ENCODE measurements at places on chromosomes 7 and 10.

DNA sequence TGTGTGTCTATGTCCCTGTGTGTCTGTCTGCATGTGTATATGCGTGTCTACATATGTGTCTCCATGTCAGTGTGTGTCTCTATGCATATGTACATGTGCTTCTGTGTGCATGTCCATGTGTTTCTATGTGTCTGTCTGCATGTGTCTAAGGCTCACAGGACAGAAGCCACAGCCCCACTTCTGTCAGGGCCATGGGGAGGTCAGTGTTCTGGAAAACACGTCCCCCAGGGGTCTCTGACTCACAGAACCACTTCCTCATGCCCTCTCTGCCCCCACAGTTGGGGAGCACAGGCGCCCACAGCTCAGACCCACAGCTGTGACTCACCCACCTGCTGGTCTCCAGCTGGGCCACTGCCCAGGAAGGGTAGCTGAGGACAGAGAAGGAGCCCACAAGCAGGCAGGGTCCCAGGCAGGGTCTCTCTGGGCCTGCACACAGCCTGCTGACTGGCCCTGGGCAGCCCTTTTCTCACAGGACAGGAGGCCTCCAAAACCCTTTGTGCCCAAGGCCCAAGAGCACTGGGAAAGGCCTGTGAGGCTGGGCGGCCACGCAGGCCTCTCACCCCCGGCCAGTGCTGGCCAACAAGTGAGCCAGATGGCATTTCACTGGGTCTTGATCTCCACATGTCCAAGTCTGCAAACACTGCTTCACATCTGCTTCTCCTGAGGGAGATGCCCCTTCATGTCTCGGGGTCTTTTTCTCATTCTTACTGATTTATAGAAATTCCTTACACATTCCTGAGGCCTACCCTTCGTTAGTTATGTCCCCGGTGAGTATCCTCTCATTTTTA, 102.9 kb upstream of the FAM20C start:
- DNase-seq, result no peak

GRCh38 chr7:80481196-80481884, 30.5 kb downstream of the GNAT3 start:
- no peak for DNase-seq

- no peak for DNase-seq
These were observed 442 bp downstream of the CYP26C1 start for GRCh38 chr10:93060887-93061593.

DNA sequence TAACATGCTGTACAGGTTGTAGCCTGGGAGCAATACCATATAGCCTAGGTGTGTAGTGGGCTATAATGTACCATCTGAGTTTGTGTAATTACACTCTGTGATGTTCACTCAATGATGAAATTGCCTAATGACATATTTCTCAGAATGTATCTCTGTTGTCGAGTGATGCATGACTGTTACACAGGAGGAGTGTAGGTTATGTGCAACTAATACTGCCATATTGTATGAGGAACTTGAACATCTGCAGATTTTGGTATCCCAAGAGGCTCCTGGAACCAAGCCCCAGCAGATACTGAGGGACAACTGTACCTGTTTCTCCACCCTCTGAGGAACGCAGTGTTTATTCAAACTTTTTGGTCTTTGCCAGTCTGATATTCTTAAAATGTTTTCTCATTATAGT, 38.6 kb downstream of the NACAD start:
- DNase-seq, result no peak

DNA sequence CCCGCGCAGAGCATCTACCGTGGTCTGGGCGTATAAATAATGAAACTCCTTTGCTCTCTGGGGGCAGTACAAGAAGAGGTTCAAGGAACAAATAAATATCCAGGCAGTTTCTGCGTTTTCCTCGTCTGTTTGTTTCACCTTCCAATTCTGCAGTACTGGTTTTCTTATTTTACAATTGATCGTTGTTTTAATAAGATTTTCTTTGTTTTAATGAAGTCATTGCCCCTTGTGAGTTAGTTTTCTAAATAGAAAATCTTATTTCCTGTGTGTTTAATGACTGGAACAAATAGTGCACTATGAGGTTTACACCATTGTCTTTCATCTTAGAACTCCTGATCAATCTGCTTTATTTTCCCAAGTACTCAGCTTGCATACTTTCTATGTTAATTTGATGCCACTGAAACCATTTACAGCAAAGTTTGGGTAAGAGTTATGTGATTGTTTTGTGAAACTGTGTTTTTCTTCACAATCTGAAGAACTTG, 1.2 kb downstream of the PLEKHA1 start:
- no peak for DNase-seq

DNA sequence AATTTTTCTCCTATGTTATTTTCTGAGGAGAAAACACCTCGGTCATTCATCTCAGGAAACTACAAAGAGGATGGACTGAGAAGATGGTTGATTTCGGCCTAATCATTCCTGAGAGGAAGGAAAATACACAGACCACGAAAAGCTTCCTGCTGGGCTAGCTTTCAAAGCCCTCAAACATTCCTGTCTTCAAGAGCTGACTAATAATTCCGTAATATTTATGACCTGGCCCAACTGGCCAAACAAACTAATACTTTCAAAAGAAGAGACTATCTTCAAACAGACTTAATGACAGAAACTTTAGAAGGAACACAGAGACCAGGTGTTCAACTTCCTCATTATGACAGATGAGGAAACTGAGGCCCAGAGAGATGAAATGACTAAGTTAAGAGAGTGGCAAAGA, 215.1 kb upstream of the FRMD4A start:
- no peak for DNase-seq

DNA sequence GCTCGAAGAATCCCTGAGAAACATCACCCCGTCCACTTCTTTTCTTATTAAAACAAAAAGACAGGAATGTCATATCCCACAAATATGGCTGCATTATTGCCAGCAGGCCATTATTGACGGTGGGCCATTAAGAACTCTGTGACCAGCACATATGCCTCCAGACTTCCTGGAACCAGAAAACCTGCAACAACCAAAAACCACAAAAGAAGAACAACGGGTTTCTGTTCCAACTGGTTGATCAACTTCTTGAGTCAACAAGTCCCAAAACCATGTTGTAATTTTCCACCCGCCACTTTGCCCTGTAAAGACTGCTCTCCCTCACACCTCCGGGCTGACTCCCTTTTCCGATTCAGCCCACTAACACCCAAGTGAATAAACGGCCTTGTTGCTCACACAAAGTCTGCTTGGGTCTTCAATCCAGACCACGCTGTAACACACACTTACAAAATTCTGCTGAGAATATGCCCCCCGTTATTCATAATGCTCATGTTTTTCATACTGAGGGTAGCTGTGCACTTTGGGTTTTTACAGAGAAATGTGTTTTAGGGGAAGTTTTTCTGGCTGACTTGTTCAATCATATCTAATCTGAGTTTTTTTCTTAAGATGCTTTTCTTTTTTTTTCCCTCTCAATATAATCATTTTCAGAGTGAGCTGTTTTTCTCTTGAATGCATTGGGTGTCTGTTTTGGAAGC, 20.7 kb downstream of the ZNF107 start:
- no peak for DNase-seq

GRCh38 chr7:5497295-5498103, 73.9 kb upstream of the TNRC18 start:
- DNase-seq, result no peak

GRCh38 chr7:141712603-141713255, 4.6 kb downstream of the WEE2 start:
- DNase-seq, result no peak

DNA sequence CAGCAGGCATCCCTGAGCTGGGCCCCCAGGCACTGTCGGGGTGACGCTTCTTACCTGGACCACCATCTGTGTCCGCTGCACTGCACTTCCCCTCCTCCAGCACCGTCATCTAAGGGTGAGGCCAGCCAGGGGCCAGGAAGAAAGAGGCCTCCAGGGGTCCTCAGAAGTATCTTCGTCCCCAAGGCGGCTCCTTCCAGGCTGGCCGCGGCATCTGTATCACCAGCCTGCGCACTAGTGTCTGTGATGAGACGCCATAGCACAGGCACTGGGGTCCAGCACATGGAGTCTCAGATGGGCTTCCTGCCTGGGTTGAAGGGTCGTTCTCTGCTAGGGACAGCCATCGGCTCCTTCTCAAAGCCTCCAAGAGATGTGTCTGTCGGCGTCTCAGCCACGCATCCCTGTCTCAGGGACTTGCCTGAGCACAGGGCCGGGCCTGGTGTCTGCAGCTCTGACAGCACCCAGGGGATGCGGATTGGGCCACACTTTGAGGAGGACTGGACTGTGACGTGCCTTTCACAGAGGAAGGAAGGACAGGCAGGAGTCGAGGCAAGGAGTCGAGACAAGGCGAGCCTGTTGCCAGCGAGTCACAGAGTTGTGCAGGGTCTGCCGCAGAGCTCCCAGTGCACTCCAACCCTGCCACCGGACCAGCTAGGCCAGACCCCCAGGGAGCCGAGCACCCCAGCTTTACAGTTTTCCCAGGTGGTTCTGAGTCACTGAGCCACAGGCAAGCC, 101.5 kb upstream of the DIP2C start:
- no peak for DNase-seq

GRCh38 chr7:73565675-73566340, 8.3 kb upstream of the BCL7B start:
- DNase-seq, result no peak
